Uterine smooth muscle cell (primary cell): ENCODE measurements at places on chromosomes 3 and 15. TPM values are rescaled to one million over a fixed set of nuclear protein-coding genes. Genes with fewer than 3 reads are reported as not detected.

Gene AGTR1
- 0.37 and 0.55 TPM in 2 replicates for total RNA-seq

Gene EPHA6
- 0.22 TPM in 1 of 2 replicates, not detected in the other for total RNA-seq

Gene CDHR4
- 0.12 TPM in 1 of 2 replicates, not detected in the other for total RNA-seq

Gene SERPINI2
- not detected in 2 replicates for total RNA-seq

Gene C3orf70
- 0.75 and 1.4 TPM in 2 replicates for total RNA-seq

Gene PPP1R14D
- total RNA-seq: not detected in 2 replicates

Gene SYNM
- 4.0 and 6.9 TPM in 2 replicates for total RNA-seq

Gene CCR8
- total RNA-seq: not detected in 2 replicates

Gene TNNC1
- 0.33 TPM in 1 of 2 replicates, not detected in the other for total RNA-seq

Gene P2RY12
- total RNA-seq: 0.11 and 0.12 TPM in 2 replicates

Gene RETNLB
- not detected in 2 replicates for total RNA-seq

Gene MFAP1
- 31.2 and 37.8 TPM in 2 replicates for total RNA-seq

Gene WDR49
- total RNA-seq: under 0.01 and 0.25 TPM in 2 replicates

Gene HOMER2
- 5.8 and 11.0 TPM in 2 replicates for total RNA-seq

Gene FGF12
- total RNA-seq: under 0.01 and 0.22 TPM in 2 replicates

Gene ZCWPW2
- 0.22 and 0.87 TPM in 2 replicates for total RNA-seq

Gene SLC27A2
- total RNA-seq: 0.22 and 0.50 TPM in 2 replicates

Gene MCTP2
- total RNA-seq: 2.2 and 4.1 TPM in 2 replicates

Gene KCNMB3
- 1.2 and 1.5 TPM in 2 replicates for total RNA-seq

Gene LTF
- under 0.01 TPM in 1 of 2 replicates, not detected in the other for total RNA-seq

Gene CORO2B
- total RNA-seq: 26.7 and 50.8 TPM in 2 replicates

Gene STRC
- total RNA-seq: 0.12 TPM in 1 of 2 replicates, not detected in the other

Gene C2CD4B
- 0.25 TPM in 1 of 2 replicates, not detected in the other for total RNA-seq

Gene NANOGP8
- not detected in 2 replicates for total RNA-seq

Gene CSPG4
- 101 and 122 TPM in 2 replicates for total RNA-seq
